ENCODE measurements at places on chromosomes 7 and 10. TPM values are rescaled to one million over a fixed set of nuclear protein-coding genes. Genes with fewer than 3 reads are reported as not detected.

DNA sequence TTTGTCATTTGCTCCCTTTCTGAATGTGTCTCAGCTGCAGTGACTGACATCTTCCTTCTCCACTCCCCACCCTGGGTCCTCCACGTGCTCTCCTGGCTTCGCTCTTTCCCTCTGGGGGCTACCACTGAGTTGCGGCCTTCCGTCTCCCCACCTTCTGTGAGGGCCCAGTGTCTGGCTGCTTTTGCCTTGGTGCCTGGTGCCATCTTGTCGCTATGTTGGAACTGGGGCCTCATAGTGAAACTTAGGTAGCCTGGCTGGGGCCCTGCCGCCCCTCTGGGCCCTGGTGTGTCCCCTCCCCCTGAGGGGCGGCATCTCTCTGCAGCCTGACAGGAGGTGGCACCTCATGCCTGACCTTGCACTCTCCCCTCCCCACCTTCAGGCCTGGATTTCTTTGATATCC lies 144.1 kb downstream of the ANLN start:
- DNase-seq, result no peak

DNA sequence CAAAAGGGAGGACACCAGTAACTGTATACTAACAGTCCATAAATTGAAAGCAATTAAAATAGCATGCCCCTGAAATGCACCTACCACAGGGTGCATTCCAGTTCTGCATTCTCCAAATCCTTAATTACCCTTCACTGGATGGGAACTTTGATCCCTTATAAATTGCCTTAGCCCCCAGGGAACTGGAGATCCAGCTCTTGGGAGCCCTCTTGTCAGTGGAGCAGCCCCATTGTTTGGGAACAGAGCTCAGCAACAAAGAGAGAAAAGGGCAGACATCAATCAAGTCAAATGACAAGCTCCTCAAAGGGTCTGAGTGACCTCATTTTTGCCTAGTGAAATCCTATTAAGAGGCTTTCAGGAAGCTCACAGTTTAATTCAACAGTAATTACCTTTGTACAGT lies 472.6 kb downstream of the XPNPEP1 start:
- DNase-seq, result no peak

GRCh38 chr7:128812514-128813168 lies 17.6 kb upstream of the FLNC start:
- no peak for DNase-seq

COMMD3 gene
- total RNA-seq, result 90.4 TPM

DNA sequence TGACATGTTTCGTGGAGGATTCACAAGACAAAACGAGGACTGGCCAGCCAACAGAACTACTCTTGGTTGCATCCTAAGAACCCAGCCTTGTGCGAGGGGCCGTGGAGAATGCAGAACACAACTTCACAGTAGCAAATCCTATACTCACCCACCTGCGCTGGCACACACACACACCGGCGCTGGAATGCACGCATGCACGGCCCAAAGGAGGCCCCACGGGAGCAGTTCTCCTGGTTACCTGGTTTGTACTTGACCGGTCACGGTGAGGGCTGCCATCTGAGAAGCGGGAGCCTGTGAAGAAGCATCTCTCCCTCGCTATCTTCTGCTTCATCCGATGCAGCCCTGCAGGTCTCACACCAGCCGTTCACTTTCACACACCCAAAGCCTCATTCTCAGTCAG lies 137.8 kb downstream of the ZMYND11 start:
- no peak for DNase-seq

GRCh38 chr7:17099083-17099973 lies 199.1 kb upstream of the AHR start:
- DNase-seq, result no peak

DNA sequence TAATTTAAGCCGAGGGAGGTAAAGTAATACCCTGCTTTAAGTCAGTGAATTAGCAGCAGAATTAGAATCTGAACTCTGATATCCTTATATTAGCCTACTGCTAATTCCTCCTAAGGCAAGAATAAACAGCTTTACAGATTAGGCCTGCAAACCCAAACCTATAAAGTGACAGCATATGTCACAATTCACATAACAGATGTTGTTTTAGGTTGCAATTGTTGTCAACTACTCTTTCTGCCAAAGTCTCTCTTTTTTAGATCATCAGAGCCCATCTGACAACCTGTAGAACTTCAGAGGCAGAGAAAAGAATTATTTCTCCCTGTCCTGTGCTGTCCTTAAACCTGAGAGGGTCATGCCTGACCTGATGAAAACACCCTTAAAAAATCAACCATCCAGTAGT lies 167.2 kb downstream of the PRKG1 start:
- no peak for DNase-seq
